Stimulated activated CD8-positive, alpha-beta memory T cell treated with anti-CD3 and anti-CD28 coated beads, Interleukin-4, amount 100 ng/mL, for 1 hour (primary cell): ENCODE measurements at places on chromosomes 7 and 10.

GRCh38 chr7:51455513-51455912 is 138.9 kb upstream of the COBL start:
- no peak for DNase-seq

GRCh38 chr10:119502618-119503155 is 39.8 kb downstream of the RGS10 start:
- no peak for DNase-seq

DNA sequence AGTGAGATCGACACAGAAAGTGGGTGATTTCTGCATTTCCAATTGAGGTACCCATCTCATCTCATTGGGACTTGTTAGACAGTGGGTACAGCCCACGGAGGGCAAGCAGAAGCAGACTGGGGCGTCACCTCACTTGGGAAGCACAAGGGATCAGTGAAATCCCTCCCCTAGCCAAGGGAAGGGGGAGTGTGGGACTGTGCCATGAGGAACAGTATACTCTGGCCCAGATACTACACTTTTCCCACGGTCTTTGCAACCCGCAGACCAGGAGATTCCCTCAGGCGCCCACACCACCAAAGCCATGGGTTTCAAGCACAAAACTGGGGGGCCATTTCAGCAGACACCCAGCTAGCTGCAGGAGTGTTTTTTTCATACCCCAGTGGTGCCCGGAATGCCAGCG is 99.8 kb downstream of the ODAD2 start:
- no peak for DNase-seq

GRCh38 chr10:124500757-124501156 is 39.1 kb downstream of the LHPP start:
- DNase-seq = no peak

DNA sequence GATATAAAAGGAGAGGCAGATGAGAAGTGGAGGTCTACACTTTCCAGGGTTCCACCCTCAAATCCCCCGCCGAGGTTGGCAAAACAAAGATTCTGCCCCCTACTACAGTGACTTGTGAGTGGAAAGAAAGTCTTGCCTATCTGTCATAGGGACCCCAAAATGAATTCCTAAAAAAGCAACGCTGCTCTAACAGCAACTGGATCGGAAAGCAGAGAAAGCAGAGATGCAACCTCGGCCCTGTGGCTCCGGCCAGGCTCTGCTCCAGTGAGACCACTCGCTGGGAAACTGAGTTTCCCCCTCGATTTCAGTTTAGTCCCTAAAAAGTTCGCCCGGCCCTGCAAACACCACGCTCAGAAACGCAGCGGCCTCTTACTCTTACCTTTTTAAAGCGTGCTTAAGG is 297.9 kb upstream of the NFE2L3 start:
- no peak for DNase-seq

GRCh38 chr7:98802088-98802780 is 67.6 kb downstream of the TMEM130 start:
- no peak for DNase-seq

DNA sequence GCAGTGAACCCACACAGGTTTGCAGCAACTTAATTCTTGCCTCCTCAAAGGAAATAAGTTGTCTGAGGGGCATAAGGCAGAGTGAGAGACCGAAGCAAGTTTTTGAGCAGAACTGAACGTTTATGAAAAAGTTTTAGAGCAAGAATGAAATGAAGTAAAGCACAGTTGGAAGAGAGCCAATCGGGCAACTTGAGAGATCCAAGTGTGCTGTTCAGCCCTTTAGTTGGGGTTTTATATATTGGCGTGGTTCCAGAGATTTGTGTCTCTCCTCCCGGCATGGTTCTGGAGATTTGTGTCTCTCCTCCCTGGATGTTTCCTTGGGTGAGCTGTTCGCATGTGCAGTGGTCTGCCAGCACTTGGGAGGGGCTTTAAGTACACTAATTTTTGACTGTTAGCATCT is 141.4 kb upstream of the DGKB start:
- no peak for DNase-seq

DNA sequence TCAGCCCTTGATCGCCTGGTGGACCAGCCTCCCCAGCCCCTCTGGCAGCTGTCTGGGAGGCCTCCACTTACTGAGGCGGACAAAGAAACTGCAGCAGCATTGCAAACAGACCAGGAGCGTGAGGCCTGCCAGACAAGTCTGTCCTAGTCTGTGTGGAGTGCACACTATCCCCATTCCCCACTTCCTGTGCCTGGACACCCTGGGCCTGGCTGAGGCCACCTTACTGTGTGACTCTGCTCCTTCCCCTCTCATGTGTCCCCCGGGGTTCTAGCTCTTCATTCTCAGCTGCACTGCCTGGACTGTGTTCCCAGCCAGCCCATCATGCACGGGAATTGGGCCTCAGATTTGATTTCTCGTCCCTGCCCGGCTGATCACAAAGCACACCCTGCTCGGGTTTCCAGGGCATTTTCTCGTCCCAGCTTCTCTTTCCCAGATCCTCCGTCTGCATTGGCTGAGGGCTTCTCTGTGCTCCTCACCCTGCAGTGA is 16.7 kb upstream of the C10orf90 start:
- no peak for DNase-seq

GRCh38 chr7:39608278-39608677 is 15.1 kb upstream of the RALA start:
- DNase-seq = no peak

DNA sequence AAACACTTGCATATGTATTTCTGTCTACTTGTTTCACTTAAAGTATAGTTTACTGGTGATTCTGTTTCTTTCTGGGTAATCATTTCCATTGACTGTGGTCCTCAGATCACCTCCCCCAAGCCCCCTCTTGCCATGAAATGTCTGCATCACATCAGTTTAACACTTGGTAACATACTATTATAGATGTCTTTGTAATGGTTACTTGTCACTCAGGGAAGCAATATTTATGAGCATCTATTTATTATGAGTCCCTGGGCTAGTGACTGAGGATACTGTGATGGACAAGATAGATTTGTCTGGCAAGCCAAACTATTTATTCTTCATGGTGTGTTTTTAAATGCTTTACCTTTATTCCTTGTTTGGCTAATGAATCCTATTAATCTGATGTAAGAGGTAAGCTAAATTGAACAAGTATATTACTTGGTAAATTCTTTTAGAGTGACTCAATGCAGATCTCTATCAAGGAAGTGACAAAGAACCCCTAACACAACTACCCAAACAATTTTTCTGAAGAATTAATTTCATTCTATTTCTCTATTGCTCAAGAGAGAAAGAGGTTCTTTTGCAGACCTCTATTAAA is 270.9 kb downstream of the RELN start:
- DNase-seq = no peak

GRCh38 chr10:59971915-59972314 is 65.6 kb upstream of the CCDC6 start:
- DNase-seq = no peak

- no peak for DNase-seq
Measured at GRCh38 chr7:14687241-14687640, 215.3 kb downstream of the DGKB start.

DNA sequence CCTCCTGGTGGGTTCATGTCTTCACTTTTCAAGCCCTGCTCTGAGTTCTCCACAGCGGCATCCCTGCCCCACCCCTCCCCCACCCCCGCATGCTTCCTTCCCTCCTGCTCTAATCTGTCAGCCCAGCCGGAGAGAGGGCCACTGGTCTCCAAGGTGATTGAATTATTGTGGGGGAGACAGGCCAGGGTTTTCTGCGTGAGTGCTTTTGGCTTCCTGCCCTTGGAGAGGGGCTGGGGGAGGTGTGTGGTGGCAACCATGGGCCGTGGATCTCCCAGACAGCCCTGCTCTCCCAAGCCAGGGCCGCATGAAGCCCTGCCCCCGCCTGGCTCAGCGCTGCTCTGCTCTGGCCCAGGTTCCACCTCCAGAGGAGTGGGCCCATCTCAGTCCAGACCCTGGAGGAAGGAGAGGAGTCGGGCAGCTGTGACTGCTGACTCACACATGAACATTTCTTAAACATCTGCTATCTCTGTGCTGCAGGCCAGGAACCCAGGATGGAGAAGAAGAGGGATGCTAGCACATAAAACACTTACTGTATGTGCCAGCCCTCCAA is 109.9 kb downstream of the ZMIZ1 start:
- no peak for DNase-seq

GRCh38 chr10:119306986-119307392 is 99.6 kb downstream of the GRK5 start:
- no peak for DNase-seq

DNA sequence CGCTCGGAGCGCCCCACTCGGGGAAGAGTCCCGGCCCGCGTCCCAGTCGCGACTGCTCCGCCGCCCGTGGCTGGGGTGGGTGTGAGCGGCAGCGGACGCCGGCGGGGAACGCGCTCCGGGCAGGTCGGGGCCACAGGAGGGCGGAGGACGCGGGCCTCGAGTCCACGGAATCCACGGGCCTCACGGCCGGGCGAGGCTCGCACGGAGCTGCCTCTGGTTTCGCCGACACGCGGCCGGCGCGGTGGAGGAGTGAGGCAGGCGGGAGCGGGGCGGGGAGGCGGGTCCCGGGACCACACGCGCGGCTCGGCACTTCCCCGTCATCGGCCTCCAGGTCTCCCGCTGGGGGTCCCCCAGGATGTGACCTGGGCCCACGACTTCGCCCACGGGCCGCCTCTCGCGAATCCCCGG is 533 bp upstream of the NKX6-2 start:
- no peak for DNase-seq

DNA sequence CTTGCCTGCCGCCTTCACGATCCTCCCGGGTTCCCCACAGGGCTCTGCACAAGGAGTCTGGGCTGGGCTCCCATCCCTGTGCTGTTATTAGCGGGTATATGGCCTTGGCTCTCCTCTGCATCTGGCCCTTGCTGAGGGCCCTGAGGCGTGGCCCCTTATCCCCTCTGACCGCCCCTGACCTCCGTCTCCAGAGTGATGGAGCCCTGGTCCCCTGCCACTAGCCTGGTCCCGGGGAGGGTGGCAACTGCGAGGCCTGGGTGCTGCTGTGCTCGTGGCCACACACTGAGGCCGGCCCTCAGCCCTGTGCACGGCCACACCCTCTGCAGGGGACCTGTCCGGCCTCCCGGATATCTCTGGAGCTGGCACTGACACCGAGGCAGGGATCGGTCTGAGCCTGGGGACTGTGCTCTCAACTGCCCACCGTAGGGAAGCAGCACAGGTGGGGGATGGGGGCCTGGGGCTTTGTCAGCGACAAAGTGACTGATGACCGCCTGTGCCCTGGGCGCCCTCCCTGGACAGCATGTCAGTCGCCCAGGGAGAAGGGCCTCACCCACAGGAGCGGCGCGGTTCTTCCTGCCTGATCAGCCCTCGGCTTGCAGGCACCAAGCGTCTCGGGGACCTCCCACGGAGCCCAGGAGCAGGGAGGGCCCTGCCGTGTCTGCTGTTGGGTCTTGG is 72.4 kb downstream of the NKX6-2 start:
- DNase-seq = no peak

GRCh38 chr10:8811201-8811600 is 756.7 kb downstream of the GATA3 start:
- DNase-seq = no peak

DNA sequence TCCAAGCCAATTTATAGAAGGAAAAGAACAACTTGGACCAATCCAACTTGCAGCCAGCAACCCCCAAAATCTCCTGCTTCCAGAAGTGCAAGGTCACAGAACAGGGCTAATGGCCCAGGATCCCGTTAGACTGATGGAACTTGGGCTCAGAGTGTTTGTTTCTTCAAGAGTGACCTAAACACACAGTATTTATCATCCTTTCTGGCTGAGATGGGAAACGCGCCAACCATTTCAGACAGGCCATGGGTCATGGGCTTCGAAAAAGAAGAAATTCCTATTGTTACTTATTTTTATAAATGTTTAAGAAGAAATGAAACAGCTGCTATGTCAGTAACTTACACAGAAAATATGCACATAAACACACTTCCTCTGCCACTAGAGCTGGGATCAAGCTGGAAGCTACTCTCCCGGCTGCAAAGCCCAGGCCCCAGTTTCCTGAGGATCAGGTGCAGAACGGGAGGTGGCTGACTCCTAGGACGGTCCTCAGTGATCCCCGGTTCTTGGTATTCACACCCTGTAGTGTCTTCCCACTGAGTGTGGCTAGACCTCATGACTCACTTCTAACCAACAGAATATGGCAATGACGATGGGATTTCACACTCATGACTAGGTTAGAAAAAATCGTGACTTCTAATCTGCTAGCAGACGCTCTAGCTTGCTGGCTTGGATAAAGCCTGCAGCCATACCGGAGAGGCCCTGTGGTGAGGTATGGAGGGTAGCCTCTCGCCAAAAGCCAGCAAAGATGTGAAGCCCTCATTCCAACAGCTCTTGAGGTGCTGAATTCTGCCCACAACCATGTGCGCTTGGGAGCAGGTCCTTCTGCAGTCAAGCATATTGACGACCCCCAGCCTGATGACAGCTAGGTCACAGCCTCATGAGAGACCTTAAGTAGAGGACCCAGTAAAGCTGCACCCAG is 60.2 kb downstream of the CHST15 start:
- no peak for DNase-seq

DNA sequence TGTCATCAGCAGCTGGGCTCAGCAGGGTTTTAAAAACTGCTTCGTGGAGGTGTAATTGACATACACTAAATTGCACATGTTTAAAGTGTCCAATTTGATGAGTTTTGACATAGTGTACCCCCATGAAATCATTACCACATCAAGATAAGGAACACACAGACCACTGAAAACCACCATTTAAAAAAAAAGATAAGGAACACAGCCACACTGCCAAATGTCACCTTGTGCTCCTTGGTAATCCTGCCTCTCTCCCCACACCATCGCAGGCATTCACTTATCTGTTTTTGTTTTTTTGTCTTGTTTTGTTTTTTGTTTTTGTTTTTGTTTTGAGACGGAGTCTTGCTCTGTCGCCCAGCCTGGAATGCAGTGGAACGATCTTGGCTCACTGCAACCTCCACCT is 75.0 kb downstream of the NEURL1 start:
- no peak for DNase-seq

GRCh38 chr7:134587750-134588149 is 38.8 kb downstream of the AKR1B15 start:
- no peak for DNase-seq

- no peak for DNase-seq
Measured at GRCh38 chr10:58723966-58724365, 211.3 kb downstream of the BICC1 start.

GRCh38 chr7:81944058-81944457 is 174.2 kb upstream of the HGF start:
- no peak for DNase-seq
